ENCODE measurements at places on chromosomes 11 and 22.

GRCh38 chr11:65066805-65067291 is 8.5 kb upstream of the NAALADL1 start:
- no peak for DNase-seq
- no peaks in the 10 kb centered on the region for H3K4me1 ChIP-seq
- H3K36me3 ChIP-seq = no peaks in the 10 kb centered on the region
- no peaks in the 10 kb centered on the region for H3K27me3 ChIP-seq
- H3K4me3 ChIP-seq = no peak overlapping the region
- H3K27ac ChIP-seq = no peak overlapping the region

DNA sequence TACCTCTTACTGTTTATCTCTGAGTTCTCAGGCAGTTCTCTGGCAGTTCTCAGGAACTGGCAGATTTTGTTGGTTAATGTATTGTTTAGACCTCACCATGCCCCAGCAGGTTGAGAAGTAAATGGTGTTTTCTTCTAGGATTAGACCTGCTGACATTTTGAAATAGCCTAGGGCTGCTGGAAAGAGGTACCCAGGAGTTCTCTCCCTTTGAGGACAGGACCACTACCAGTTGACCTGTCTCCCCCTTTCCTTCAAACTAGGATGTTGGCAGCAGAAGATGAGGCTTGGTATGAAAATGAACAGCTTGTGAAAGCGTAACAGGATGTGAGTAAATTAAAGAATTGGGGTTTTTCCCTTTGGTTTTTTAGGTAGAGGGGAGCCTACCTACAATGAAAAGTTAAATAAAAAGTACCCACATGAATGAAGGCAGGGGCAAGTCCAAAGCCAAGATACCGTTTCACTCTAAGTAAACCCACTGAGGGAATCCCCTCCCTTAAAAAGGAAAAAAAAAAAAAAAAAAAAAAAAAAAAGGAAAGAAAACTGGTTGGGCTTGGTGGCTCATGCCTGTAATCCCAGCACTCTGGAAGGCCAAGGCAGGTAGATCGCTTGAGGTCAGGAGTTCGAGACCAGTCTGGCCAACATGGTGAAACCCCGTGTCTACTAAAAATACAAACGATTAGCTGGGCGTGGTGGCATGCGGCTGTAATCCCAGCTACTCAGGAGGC is 96.2 kb downstream of the PDHX start:
- H3K36me3 ChIP-seq = no peaks in the 10 kb centered on the region
- H3K27me3 ChIP-seq = no peaks in the 10 kb centered on the region
- H3K4me3 ChIP-seq = no peak overlapping the region
- no peak for DNase-seq
- peaks cover 91% of the 10 kb centered on the region for H3K4me1 ChIP-seq
- peak overlapping the region; percentile 100 for H3K27ac ChIP-seq

DNA sequence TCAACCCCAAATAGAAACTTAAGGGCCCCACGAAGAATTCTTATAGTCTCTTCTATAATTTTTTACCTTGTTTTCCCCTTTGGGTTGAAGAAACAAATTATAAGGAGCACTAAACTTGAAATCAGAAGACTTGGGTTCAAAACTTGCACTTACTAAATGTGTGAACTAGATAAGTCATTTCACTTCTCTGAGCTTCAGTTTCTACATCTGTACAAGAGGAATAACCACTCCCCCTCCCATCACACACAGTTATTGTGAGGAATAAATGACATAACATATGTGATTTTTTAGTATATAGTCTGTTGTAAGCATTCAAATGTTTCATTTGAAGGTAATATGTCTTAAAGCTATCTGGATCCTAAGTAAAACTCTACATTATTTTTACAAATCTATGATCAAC is 78.8 kb downstream of the LIF start:
- no peak overlapping the region for H3K27ac ChIP-seq
- H3K4me1 ChIP-seq = no peaks in the 10 kb centered on the region
- no peak overlapping the region for H3K4me3 ChIP-seq
- DNase-seq = no peak
- H3K27me3 ChIP-seq = no peaks in the 10 kb centered on the region

GRCh38 chr22:50502096-50502495 is 5.4 kb downstream of the LMF2 start:
- no peaks in the 10 kb centered on the region for H3K27me3 ChIP-seq
- H3K27ac ChIP-seq = no peak overlapping the region
- H3K4me3 ChIP-seq = no peak overlapping the region

DNA sequence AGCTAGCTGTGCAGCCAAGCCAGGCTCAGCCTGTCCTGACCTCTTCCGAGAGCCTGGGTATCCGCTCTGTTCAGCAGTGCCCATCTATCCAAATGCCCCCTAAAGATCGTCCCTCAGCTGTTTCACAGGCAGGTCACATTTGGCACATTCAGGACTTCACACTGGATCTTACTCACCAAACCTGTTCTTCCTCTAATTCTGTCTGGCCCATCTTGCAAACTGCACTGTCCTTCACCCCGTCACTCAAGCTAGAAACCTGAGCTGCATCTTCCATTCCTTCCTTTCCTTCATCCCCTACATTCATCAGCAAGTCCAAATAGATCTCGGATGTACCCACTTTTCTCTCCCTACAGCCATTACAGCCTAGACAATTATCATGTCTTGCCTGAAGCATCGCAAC is 60.7 kb upstream of the CSNK2A3 start:
- H3K27ac ChIP-seq = no peak overlapping the region
- H3K4me3 ChIP-seq = no peak overlapping the region
- no peaks in the 10 kb centered on the region for H3K27me3 ChIP-seq
- no peak for DNase-seq
- H3K36me3 ChIP-seq = no peaks in the 10 kb centered on the region

DNA sequence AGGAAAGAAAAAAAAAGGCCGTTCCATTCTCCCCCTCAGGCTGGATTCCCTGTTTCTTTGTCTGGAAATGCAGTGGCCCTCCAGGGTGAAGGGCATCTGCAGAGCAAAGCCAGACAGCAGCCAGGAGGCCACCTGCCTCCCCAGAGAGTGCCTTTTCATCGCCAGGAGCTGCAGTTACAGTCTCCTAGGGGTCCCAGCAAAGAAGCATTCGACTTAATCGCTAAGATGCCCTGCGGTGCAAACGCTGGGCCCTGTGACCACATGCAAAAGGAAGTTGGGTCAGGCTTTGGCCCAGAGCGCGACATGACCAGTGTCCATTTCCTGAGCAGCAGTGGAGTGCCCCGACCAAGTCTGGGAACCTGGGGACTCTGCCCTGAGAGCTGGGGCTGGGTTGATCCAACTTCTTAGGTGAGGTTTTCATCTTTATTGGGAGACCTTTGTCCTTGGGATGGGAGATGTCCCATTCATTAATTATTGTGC is 304.6 kb downstream of the OPCML start:
- peaks cover 2% of the 10 kb centered on the region for H3K27me3 ChIP-seq
- H3K4me1 ChIP-seq = no peaks in the 10 kb centered on the region
- no peak overlapping the region for H3K4me3 ChIP-seq
- DNase-seq = no peak

DNA sequence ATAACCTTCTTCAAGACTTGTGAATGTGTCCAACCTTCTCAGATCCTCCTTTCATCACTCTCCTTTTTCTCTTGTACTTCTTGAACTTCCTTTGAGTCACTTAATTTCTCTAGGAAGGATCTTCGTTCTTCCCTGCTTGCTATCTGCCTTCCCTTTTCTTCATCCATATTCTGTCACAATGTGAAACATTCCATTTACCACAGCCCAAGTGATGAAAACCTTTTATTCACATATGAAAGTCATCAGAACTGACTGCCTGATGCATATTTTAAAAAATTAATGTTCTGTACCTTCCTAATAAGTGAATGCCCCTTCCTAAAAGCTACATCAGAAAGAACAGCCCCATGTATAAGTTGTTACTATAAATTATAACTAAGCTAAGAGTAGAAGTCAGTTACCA is 520.4 kb upstream of the LUZP2 start:
- no peaks in the 10 kb centered on the region for H3K4me1 ChIP-seq
- no peaks in the 10 kb centered on the region for H3K36me3 ChIP-seq
- no peak overlapping the region for H3K4me3 ChIP-seq

- H3K4me1 ChIP-seq = peaks cover 71% of the 10 kb centered on the region
- H3K27ac ChIP-seq = peak overlapping the region; percentile 80
- no peaks in the 10 kb centered on the region for H3K36me3 ChIP-seq
- H3K4me3 ChIP-seq = no peak overlapping the region
- no peak for DNase-seq
Measured at GRCh38 chr11:67376873-67377808, 3.7 kb upstream of the CLCF1 start.

DNA sequence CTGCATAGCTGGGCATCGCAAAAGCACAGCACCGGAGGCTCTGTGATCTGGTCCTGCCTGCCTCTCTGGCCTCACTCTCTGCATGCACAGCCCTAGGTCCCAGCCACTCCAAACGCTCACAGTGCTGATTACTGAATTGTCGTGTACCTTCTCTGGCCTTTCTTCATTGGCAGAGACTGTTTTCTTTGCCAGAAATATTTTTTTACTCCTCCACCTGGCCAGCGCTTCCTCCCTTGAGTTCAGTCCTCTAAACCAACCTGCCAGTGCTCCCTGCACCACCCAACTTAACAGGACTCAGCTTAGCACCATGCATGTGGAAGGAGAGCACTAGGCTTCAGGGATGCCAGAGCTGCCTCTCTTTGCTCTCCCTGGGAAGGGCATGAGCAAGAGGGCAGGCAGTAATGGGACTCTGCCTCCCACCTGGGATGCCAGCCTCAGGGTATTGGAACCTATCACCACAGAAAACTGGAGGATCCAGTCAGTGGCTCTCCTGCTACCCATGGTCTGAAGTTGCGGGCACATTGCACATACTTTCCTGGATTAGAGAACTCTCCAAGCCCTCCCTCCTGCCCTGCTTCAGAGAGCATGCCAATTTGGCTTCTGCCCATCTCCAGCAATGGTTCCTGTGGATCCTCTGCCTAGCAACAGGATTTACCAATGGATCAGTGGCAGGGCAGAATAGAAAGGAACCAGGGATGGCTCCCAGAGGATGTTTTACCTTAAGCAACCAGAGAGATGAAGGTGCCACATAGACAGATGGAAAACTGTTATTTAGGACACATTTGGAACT is 37.0 kb upstream of the GNAZ start:
- H3K4me3 ChIP-seq = no peak overlapping the region
- no peak for DNase-seq
- H3K36me3 ChIP-seq = no peaks in the 10 kb centered on the region
- H3K4me1 ChIP-seq = no peaks in the 10 kb centered on the region
- H3K27me3 ChIP-seq = no peaks in the 10 kb centered on the region
- H3K27ac ChIP-seq = no peak overlapping the region

DNA sequence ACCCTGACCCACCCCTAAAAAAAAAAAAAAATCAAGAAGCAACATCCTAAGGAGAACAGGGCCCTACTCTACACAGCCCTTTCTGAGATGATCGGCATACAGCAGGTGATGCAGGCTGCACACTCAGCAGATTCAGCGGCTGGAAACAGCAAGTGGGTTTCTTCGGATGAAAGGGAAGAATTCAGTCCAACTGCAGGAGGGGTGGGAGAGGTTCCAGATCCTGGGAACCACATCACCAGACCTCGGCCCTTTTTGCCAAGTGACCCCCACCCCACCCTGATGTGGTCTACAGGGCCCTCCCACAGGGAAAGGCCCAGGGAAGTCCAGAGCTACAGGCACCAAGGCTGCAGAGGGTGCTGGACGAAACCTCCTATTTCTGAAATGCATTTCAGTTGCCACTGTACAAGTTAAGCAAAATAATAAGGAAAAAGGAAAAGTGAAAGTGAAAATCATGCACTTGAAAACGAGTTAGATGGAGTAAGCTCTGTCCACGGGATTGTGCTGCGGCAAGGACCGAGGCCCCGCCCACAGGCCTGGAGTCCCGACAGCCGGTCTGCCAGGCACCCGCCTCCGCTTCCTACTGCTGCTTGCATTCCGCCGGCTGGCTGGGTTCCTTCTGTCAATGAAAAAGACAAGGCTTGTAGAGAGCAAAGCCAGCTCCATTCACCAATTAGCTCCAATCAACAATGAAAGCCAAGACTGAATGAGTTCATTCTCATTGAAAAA is 16.0 kb upstream of the PHLDA2 start:
- H3K4me1 ChIP-seq = peaks cover 24% of the 10 kb centered on the region
- H3K27me3 ChIP-seq = no peaks in the 10 kb centered on the region
- peaks cover 14% of the 10 kb centered on the region for H3K36me3 ChIP-seq
- no peak overlapping the region for H3K4me3 ChIP-seq
- no peak overlapping the region for H3K27ac ChIP-seq
- no peak for DNase-seq

DNA sequence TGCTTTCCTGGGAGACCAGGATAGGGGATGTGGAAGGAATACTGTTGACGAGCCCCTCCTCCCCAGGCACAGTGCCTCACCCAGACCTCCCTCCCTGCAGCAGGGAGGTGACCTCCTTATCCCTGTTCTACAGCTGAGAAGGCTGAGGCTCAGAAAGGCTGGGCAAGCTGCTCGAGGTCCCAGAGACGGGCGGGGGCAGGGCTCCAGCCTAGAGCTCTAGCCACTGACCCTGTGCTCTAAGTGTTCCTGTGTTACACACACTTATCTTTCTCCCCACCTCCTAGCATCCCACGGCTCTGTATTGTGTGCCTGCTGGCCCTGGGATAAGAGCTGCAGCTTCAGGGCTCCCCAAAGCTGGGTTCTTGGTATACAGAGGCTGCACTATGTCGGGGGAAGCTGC is 7.9 kb downstream of the CCDC134 start:
- H3K4me1 ChIP-seq = no peaks in the 10 kb centered on the region
- no peaks in the 10 kb centered on the region for H3K27me3 ChIP-seq
- DNase-seq = no peak
- no peak overlapping the region for H3K4me3 ChIP-seq

- H3K27ac ChIP-seq = no peak overlapping the region
- H3K27me3 ChIP-seq = peaks cover 8% of the 10 kb centered on the region
- H3K36me3 ChIP-seq = no peaks in the 10 kb centered on the region
- H3K4me1 ChIP-seq = no peaks in the 10 kb centered on the region
- no peak for DNase-seq
Measured at GRCh38 chr11:11706028-11706427, 84.2 kb upstream of the GALNT18 start.

DNA sequence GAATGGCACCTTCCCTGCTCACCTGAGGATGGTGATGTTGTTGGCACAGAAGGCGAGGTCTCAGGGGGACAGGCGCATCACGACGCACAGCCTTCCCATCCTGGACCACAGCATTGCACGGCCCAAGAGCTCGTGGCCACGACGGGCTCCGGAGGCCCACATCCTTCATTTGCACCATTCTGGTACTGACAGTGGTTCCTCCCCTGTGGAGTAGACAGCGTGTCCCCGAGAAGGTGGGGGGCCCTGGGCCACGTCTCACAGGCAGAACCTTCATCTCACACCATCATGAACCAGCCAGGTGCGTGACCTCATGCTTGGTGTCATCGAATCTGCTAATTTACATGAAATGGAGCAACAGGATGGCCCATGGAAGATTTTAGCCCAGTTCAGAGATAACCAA is 180.0 kb downstream of the CTTN start:
- H3K27ac ChIP-seq = no peak overlapping the region
- no peaks in the 10 kb centered on the region for H3K4me1 ChIP-seq
- H3K27me3 ChIP-seq = no peaks in the 10 kb centered on the region
- no peaks in the 10 kb centered on the region for H3K36me3 ChIP-seq

DNA sequence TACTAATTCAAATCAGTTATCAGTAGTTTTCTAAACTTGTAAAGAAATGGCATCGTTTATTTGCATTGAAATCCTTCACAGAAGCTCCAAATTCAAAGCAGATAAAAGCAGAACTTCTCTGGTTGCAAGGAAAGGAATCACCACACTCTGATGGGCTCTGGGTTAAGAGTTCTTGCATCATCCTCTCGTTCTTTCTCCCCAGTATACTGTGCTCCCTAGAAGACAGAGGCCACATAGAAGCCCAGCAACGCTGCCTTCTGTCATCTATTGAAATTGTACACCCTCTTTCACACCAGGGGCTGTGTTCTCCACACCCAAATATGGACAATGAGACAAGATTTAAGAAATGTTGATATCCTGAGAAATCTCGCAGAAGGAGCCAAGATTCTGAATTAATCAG is 29.3 kb downstream of the FAT3 start:
- DNase-seq = no peak
- H3K4me1 ChIP-seq = no peaks in the 10 kb centered on the region
- H3K4me3 ChIP-seq = no peak overlapping the region

All from Panc1 (cell line).